NCI-H187 (cell line): ENCODE measurements at places on chromosomes 1 and 21.

GRCh38 chr1:202203238-202204039 lies 9.8 kb downstream of the LGR6 start:
- DNase-seq, result no peak

- peak; percentile 91 for DNase-seq
These were observed at the start of gene AKR1A1 for GRCh38 chr1:45550401-45551351. TSS of gene AKR1A1 (plus strand) at chr1:45550826. CDS start at chr1:45561795, 10,969 bp downstream.

GRCh38 chr21:41596241-41596925 lies 88.4 kb upstream of the TMPRSS2 start:
- no peak for DNase-seq

- no peak for DNase-seq
These were observed 23.3 kb upstream of the ACBD6 start for GRCh38 chr1:180525715-180526039.

DNA sequence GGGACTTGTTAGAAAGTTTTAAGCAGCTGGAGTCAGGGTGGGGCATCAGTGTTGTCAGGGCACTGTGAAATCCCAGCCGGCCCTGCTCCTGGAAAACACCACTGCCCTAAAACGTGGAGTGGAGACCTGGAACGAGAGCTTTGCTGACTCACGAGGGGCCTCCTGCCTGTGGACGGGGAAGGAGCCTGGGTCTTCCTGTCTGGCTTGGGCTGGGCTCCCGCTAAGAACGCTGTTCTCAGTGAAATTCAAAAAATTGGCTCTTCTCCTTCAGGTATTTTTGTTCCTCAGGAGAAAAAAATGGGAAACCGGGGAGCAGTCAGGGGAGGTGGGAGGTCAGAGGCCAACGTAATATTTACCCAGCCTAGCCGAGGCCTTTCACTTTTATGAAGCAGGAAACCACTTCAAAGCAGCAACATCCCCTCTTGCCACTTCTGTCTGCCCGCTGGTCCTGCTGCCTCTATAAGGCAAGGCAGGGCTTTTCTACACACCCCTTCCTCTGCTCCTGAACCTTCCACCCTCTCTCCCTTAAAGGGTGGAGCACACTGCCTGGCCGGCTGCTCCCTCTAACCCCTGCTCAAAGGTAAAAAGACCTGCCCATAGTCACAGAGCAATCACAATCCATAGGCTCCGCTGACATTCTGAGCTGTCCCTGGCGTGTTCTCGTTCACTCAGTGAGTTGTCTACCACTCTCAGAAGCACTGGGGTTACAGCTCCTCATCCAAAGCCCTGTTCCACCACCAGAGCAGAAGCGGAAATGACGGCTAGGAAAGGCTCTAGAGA lies 8.0 kb downstream of the PLXNA2 start:
- DNase-seq, result no peak

GRCh38 chr1:101137144-101138126 lies 99.4 kb upstream of the S1PR1 start:
- DNase-seq, result no peak
